Natural killer cell (primary cell): ENCODE measurements at places on chromosomes 12 and 14. TPM values are rescaled to one million over a fixed set of nuclear protein-coding genes. Genes with fewer than 3 reads are reported as not detected.

Gene CCDC38
- total RNA-seq, result 0.35 TPM

Gene KRT85
- not detected for total RNA-seq

Gene SRGAP1
- total RNA-seq, result 0.16 TPM

Gene ACSS3
- not detected for total RNA-seq

Gene ZBTB42
- total RNA-seq, result 4.5 TPM

Gene PDZRN4
- total RNA-seq, result not detected

Gene OR4E1
- total RNA-seq, result not detected

Gene LMO3
- total RNA-seq, result not detected

Gene SLC6A15
- not detected for total RNA-seq
